GM10248 (cell line): ENCODE measurements at places on chromosomes 12 and 14.
A peak's percentile ranks its signal among the peaks of the same experiment; 100 is the strongest.

- DNase-seq: no peak
Measured at GRCh38 chr12:82955043-82955442, 268.3 kb downstream of the TMTC2 start.

- DNase-seq: peak; percentile 44
Measured at GRCh38 chr12:62006076-62006732, 254.0 kb upstream of the USP15 start.

- no peak for DNase-seq
Measured at GRCh38 chr14:105292826-105293711, 7.7 kb downstream of the BRF1 start.

DNA sequence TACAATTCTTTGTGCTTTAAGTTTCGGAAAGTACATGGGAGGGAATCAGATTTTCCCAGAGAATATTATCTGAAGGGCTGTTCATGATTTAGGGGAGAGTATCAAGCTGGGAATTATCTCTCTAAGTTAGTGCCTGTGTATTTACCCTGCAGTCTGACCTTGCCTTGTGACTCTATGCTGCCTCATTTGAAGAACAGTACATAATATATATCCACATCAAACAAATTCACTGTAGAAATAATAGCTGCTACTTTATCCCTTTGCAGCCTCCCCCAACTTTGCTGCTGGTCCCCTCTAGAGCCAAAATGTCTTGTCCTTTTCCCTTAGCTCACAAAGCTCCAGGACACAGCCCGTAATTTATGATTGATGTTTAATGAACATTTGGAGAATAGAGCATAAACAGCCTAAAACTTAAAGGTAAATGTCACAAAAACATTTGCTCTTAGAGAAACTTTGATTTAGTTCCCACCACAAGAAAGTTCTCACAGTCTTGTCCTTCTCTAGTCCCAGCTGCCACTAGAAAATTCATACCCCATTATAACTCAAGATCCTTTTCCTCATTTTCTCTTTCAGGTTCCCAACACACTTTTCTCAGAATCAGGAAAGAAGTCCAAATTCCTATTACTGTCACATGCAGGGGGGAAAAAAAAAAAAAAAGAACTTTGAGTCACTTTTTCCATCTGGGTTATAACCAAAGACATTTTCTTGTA, 1009.6 kb downstream of the FLRT2 start:
- DNase-seq: no peak

DNA sequence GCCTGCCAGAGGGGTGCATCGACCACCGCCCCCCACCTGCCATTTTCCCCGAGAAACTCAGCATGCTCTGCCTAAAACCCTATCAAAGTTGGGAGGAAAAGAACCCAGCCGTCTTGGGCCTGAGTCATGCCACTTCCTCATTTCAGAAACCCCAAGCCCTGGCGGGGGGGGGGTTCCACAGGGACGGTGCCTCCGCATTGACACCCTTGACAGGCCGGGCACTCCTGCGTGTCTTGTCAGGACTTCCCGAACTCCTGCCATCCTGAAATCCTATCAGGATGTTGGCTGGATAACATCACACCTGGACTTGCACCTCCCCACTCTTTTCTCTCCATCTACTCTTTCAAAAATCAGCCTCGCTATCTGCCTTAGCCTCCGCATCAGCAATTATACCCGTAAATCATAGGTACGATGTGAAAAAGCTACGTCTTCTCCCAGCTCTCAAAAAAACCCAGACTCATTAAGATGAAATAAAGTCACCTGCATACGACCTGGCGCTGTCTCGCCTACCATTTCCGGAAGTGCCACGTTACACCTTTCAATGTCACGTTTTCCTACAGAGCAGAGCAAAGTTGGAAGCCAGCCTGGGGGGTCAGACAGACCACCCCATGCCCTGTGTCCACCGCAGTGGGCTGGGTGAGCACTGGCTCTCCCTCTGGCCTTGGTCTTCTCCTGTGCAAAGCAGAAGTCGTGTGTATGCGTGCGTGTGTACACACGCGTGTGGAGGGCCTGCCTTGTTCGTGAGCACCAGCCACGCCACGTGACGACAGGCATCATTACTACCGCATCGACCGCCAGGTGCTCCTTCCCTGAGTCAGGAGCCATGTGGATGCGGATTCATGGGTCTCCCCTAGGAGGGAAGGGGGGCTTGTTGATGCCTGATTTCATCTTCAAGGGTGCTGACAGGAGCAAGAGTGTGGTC, 96.7 kb downstream of the RFLNA start:
- peak; percentile 84 for DNase-seq

GRCh38 chr12:49794021-49794420, 34.2 kb downstream of the NCKAP5L start:
- DNase-seq: peak; percentile 10

GRCh38 chr12:10673659-10674384, at the start of gene STYK1:
STYK1 (minus strand) TSS chr12:10674052; CDS start chr12:10634618, 39,434 bp downstream.
- peak; percentile 81 for DNase-seq

GRCh38 chr12:28057856-28058615, 85.5 kb upstream of the PTHLH start:
- no peak for DNase-seq

DNA sequence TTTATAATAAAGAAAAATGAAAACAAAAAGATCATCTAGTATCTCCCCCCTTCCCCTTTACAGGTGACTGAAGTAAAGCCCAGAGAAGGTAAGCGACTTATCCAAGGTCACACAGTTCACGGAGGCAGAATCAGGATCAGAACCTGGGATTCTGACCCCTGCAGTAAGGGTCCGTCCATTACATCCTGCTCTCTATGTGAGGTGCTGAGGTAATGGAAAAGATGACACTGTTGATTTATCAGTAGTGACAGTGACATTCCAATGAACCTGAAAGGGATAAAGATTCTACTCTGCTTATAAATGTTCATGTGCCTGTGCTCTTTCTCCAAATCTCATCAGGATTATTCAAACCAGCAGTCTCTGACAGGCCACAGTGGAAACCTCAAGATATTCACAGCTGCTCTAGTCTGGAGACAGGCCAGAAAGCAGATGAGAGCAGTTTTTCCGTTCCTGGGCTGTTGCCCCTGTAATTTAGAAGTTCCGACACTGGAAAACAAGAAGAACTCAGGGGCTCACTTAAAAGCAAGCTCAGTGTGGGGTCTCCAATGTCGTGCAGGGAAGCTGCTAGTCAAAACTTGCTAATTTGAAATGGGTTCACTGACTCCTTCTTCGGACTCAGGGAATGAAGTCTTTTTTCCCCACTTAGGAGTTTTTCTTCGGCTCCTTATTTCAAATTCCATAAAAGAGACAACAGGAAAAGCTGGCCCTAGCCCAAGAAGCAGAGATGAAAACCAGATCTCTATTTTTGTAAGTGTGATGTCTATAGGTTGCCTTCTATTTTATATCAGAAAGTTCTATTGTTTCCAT, 131.8 kb upstream of the EEA1 start:
- DNase-seq: peak; percentile 28

DNA sequence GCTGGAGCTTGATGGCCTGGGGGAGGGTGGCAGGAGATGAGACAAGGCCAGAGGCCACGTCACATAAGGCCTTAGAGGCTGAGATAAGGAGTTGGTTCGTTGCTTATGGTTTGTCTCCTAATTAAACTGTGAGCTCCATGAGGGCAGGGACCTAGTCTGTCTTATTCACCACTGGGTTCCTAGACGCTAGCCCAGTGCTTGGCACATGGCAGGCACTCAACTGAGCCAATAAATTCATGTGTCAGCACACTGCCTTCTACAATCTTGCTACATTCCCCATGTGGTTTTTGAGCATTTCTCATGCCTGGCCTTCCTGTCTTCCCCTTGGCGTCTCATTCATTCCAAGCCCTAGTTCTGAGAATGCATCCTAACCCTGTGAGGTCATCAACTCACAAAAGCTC, 92.5 kb upstream of the MED13L start:
- no peak for DNase-seq

DNA sequence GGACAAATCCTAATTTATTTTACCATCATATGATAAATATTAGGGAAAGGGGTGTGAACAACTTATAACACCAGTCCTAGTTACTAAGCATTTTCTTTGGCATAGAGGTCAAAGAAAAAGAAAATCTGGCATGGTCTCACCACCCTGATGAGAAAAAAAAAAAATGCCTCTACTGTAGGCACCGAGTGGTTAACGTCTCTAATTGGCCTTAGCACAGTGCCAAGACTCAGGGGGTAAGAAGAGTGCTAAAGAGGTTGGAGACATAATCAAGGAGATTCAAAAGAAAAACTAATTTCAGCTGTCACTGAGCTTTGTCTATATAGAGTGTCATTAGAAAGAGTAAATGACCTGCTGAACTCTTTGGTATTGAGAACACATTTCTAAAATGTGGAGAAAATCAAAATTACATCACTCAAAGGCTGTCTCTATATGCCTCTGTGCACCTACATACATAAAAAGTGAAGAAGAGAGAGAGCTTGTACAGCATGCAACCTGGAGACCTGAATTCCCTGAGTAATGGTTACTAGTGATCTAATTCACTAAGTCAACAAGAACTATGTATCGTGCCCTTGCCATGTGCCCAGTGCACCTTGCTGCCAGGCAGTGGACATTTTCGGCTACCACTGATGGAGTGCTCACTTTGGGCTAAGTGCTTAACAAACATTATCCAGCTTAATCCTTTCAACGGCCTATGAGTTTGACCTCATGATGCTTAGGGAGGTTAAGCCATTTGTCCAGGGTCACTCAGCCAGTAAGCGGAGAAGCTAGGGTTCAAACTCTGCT, 113.8 kb upstream of the G2E3 start:
- DNase-seq: no peak

- DNase-seq: no peak
Measured at GRCh38 chr12:19744705-19745218, 305.5 kb downstream of the AEBP2 start.

- peak; percentile 96 for DNase-seq
Measured at GRCh38 chr12:6764011-6764828, 1.9 kb upstream of the PTMS start.
